ENCODE measurements at places on chromosomes 13 and 19.

GRCh38 chr19:45472563-45473366 lies 5.0 kb downstream of the FOSB start:
- DNase-seq, result no peak

- no peak for DNase-seq
Observed at GRCh38 chr13:50594276-50595051, 249.0 kb downstream of the DLEU7 start.

GRCh38 chr19:30783936-30784335 lies 411.8 kb downstream of the ZNF536 start:
- DNase-seq, result no peak

GRCh38 chr13:37473035-37473434 lies 125.5 kb downstream of the POSTN start:
- DNase-seq, result no peak

GRCh38 chr13:73062468-73062867 lies 3.7 kb downstream of the KLF5 start:
- DNase-seq, result no peak

DNA sequence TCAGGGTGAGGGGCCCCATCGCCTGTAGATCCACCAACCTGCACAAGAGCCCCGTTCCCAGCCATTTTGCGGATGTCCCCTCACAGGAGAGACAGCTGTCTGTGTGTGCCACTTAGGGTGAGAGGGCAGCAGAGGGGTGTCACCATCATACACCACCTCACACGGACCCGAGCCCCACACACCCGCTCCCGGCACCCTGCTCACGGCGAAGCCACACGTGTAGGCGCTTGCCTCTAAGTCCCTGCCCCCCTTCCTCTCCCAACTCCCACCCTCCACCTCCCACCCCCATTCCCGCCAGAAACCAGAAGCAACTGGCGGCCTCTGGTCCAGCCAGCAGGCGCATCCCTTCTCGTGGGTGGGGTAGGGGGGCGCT lies 4.0 kb upstream of the DPF1 start:
- DNase-seq, result no peak

- DNase-seq, result no peak
Observed at GRCh38 chr13:109521719-109522118, 264.7 kb downstream of the IRS2 start.

DNA sequence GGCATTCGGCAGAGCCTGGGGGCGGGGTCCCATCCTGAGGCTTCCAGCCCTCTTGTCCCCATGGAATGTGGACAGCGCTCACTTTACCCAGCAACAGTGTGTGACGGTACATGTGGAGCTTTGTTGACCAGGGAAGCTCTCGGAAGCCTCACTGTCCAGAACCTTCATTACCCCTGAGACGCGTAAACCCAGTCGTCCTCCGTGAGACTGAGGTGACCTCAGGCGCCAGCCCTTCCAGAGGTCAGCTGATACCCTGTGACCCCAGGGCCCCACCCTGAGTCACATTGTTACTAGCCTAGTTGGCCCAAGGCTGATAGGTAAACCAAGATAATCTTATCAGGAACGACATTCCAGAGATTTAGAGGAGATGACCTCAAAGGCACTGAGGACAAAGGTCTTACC lies 10.2 kb upstream of the TMEM160 start:
- DNase-seq, result no peak

DNA sequence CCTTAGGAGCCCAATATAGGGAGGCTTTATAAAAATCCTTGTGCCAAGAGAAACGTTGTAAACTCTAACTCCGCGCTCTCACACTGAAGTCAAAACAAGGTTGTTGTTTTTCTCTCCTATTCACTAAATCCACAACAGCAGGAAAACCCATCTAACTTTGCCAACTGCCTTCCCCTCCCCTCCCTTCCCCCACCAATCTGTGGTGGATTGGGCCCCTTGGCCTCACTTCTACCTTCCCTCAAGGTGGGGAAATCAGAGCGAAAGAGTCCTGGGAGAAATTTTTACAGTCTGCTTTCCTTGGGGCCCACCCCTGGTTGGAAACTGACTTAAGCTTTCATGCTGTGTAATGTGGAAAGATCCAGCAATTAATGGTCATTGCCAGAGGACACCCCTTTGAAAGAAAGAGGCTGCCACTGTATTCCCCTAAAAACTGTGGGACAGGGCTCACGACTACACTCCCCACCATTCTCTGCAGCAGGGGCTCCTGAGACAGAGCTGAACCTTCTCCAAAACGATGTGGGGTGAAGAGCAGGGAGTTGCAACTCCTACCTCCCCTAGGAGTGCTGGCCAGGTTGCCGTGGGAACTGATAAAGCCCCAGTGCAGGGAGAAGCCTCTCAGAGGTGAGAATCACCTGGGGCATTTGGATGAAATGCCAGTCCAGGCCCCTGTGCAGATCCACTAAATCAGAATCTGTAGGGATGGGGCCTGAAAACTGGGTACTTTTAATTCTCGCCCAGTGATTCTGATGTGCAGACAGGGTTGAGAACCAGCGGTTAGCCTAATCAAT lies 1.1 kb downstream of the DHRS12 start:
- no peak for DNase-seq

DNA sequence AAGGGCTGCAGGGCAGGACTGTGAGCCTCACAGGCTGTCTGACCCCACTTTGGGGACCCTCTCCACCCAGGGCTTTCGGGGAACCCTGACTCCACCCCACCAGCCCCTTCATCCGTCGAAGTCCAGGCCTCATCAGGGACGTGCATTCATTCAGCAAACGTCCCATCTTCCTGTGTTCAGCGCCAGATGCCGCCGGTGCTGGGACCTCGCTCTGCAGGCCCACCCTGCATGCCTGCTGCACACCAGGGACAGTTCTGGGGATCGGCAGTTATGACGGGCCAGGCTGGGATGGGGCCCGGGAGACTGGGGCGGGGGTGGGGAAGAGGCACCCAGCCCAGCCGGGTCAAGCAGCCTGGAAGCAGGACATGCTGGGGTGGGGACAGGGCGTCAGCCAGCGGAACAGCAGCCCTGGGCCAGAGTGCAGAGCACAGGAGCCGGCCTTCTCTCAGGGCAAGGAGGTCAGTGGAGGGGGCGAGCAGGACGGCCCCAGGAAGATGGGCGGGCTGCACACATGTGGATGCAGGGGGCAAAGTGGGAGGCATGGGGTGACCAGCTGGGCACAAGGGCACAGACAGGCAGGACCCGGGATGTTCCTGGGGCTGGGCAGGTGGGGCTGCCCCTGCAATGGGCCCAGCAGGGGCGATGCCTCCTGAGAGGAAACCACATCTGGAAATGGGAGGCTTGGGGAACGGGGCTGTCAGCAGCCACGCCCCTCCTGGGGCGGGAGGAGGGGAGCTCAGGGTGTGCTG lies 5.1 kb downstream of the GAMT start:
- no peak for DNase-seq

DNA sequence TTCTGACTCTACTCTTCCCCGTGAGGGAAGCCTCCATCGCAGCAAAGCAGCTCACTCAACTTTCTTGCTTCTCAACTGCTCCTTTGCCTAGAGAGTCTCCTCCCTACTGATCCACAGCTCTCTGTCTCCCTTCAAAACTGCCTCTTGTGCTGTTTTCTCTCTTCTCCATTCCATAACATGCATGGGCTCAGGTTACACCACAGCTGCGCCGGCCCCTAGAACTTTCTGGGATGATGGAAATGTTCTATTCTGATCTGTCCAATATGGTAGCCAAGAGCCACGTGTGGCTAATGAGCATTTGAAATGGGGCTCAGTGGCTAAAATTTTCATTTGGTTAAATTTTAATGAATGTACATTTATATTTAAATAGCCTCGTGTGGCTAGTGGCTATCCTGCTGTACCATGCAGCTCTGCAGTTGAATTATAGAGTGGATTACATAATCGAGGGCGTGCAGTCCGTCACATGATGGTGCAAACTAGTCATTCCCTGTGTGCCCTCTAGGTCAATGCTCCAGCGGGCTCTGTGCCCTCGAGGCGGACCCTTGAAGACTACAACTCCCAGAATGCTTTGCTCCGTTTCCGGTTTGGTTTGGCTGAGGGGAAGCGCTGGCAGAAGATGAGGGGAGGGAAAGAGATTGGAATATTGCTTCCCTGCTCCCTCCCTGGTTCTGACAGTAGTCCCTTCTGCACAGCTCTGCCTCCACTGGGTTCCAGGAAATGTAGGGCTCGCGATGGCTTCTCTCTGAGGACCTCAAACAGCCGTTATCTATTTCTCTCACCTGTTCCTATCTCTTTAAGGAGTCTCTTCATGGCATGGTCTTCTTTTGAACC lies 109.8 kb downstream of the CACNA1A start:
- peak; percentile 72 for DNase-seq

DNA sequence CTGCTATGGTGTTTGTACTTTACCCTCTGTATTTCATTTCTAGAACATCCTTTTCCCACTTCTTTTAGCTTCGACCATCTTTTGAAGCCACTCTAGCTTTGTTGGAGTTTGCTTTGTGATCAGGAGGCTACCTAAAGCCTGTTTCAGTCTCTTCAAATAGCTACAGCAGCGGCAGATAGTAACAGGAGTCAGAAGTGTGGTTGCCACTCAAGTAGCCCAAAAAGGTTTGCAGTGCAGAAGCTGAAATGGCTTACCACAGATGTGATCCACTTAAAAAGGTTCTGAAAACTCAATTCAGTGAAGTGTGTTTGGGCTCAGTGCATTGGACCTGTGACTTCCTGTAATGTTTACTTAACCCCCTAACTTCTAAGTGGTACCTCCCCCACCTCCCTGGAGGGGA lies 26.2 kb downstream of the WASF3 start:
- no peak for DNase-seq

DNA sequence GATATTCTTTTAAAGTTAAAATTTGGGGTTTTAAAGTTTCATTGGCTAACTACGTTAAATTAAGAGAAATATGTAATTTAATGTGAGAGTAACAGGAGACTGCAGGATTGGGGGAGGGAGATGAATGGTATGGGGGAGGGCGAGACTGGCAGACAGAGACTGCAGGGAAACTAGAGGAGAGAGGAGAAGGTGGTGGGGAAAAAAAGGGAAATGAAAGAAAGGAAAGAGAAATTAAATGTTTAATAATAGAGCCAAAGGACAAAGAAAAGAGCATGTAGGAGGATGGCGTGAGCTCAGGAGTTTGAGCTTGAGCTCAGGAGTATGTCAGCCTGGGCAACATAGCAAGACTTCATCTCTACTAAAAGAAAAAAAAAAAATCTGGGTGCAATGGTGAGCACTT lies 115.9 kb downstream of the RFC3 start:
- no peak for DNase-seq

GRCh38 chr13:77893066-77893465 lies 25.6 kb downstream of the EDNRB start:
- DNase-seq, result no peak

- no peak for DNase-seq
Observed at GRCh38 chr13:111459803-111460547, 139.5 kb downstream of the TEX29 start.

GRCh38 chr13:111907341-111907880 lies 159.5 kb upstream of the SOX1 start:
- DNase-seq, result no peak

DNA sequence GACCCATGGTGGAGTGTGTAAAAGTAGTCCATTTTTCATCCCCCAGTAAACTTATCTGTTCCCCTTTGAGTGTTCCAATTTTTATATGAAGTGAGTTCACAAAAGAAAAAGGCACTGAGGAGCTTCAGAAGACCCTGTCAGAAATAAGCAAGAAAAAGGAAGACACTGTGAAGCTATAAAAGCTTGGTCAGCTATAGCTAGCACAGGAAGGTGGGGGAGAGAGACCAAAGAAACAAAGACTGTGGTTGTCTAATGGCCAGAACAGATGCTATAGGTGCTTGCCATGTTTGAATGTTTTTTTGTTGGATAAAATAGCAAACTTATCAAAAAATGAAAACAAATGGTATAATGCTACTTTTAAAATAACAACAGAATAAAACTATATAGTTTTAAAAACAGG lies 46.5 kb downstream of the RCBTB2 start:
- DNase-seq, result no peak

GRCh38 chr19:51607077-51607476 lies 23.1 kb downstream of the SIGLEC5 start:
- no peak for DNase-seq

- no peak for DNase-seq
Observed at GRCh38 chr13:87497426-87497825, 173.7 kb upstream of the SLITRK5 start.

- peak; percentile 82 for DNase-seq
Observed at GRCh38 chr19:17327654-17328516, 6.8 kb downstream of the ANO8 start.

DNA sequence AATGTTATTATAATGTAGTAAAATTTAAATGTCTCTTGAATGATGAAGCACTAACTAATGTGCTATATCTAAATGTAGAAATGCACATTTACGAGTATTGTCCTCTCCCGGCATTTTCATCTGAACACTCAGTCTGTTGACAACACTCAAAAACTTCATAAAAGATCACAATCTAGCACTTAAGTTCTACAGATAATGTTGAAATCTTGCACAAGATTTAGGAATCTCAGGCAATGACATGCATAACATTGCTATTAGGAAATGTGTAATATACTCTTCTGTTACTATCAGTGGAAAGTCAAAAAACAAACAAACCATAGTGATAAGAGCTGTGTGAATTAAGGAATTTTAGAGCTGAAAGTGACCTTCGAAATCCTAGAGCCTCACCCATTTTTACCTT lies 37.5 kb upstream of the XPO4 start:
- DNase-seq, result no peak

DNA sequence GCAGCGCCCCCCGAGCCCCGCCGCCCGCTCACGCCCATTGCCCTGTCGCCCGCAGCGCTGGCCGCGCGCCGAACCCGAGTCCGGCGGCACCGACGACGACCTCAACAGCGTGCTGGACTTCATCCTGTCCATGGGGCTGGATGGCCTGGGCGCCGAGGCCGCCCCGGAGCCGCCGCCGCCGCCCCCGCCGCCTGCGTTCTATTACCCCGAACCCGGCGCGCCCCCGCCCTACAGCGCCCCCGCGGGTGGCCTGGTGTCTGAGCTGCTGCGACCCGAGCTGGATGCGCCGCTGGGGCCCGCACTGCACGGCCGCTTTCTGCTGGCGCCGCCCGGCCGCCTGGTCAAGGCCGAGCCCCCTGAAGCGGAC lies 518 bp downstream of the KLF2 start:
- DNase-seq, result no peak

GRCh38 chr19:36687214-36688056 lies at the start of gene ZNF567:
ZNF567 (plus strand) TSS chr19:36687612; CDS start chr19:36694868, 7,256 bp downstream.
- peak; percentile 93 for DNase-seq

DNA sequence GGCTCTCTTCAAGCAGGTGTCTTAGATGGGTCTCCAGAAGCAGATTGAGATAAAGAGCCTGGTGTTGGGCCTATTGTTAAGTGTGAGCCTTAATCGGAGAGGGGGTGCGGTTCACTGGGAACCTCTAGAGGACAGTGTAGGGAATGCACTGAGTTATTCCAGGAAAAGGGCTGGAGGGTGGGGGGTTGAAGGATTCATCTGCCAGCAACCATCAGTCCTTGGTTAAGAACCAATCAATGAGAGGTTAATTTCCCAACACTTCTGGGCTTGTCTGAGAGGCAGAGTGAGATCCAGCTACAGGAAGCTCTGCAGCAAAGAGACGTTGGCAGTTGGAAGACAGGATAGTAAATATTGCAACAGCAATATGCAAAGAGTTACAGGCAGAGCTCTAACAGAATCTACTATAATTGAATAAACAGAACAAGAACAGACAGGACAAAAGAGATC lies 28.7 kb downstream of the CYP4F2 start:
- DNase-seq, result peak; percentile 71
